ENCODE measurements at places on chromosomes 1 and 21. TPM values are rescaled to one million over a fixed set of nuclear protein-coding genes. Genes with fewer than 3 reads are reported as not detected.

The ANKRD34A gene
- total RNA-seq, result 0.65 TPM

The TMEM79 gene
- 2.6 TPM for total RNA-seq

The SLAMF1 gene
- total RNA-seq, result 0.25 TPM

The FCRL2 gene
- not detected for total RNA-seq

The GSTM5 gene
- 0.10 TPM for total RNA-seq

The PHLDA3 gene
- total RNA-seq, result 1.8 TPM

The EPHA10 gene
- 0.03 TPM for total RNA-seq

The PPFIA4 gene
- 0.78 TPM for total RNA-seq

The BRINP2 gene
- 0.23 TPM for total RNA-seq

The UBE2U gene
- total RNA-seq, result not detected

The CLDN17 gene
- not detected for total RNA-seq

The PHC2 gene
- total RNA-seq, result 48.0 TPM

The HES2 gene
- 0.13 TPM for total RNA-seq

The CD1B gene
- not detected for total RNA-seq

The TAS1R1 gene
- total RNA-seq, result 0.05 TPM

The C8A gene
- total RNA-seq, result 302 TPM

The MYBPH gene
- not detected for total RNA-seq

The TSPEAR gene
- total RNA-seq, result not detected

The ACTA1 gene
- not detected for total RNA-seq

The TEKT2 gene
- total RNA-seq, result not detected

The SLFNL1 gene
- not detected for total RNA-seq

The SLC30A1 gene
- 48.6 TPM for total RNA-seq

The KLHDC9 gene
- 6.2 TPM for total RNA-seq

The NTRK1 gene
- not detected for total RNA-seq

The HSPA6 gene
- total RNA-seq, result 0.48 TPM

The TMEM39B gene
- 6.0 TPM for total RNA-seq

The PLEKHG5 gene
- 1.1 TPM for total RNA-seq

The KCNT2 gene
- total RNA-seq, result 4.1 TPM

The ECM1 gene
- 15.3 TPM for total RNA-seq

The ARHGAP29 gene
- total RNA-seq, result 20.3 TPM

The NTMT2 gene
- total RNA-seq, result not detected

The GPX7 gene
- total RNA-seq, result 2.1 TPM

The RALGPS2 gene
- total RNA-seq, result 24.6 TPM

The TTC39A gene
- total RNA-seq, result 2.7 TPM

The DDAH1 gene
- 70.6 TPM for total RNA-seq

The ITGB2 gene
- total RNA-seq, result 13.6 TPM

The LHX8 gene
- not detected for total RNA-seq

The S100A7A gene
- not detected for total RNA-seq

The SDHC gene
- 223 TPM for total RNA-seq

The ST6GALNAC3 gene
- 2.6 TPM for total RNA-seq

The TNFRSF4 gene
- 0.38 TPM for total RNA-seq

The RHD gene
- 0.18 TPM for total RNA-seq

The FRRS1 gene
- total RNA-seq, result 31.8 TPM

The ZNF683 gene
- total RNA-seq, result not detected

The SPOCD1 gene
- total RNA-seq, result 0.08 TPM

The CD1E gene
- total RNA-seq, result not detected

The JAM2 gene
- 1.8 TPM for total RNA-seq

The PLEKHM2 gene
- total RNA-seq, result 22.0 TPM

The SPRR2F gene
- not detected for total RNA-seq

The SCP2 gene
- total RNA-seq, result 796 TPM

The LMX1A gene
- not detected for total RNA-seq

Measured in left lobe of liver (tissue), 2 donors.